Subcutaneous preadipocyte (primary cell): ENCODE measurements at places on chromosomes 12 and 14. TPM values are rescaled to one million over a fixed set of nuclear protein-coding genes. Genes with fewer than 3 reads are reported as not detected.

The KRT78 gene
- total RNA-seq = not detected in 2 replicates

The KLRC1 gene
- not detected in 2 replicates for total RNA-seq

The SYCP3 gene
- 0.39 TPM in 1 of 2 replicates, not detected in the other for total RNA-seq

The DHRS7 gene
- total RNA-seq = 42.4 and 61.7 TPM in 2 replicates

The CIPC gene
- 11.0 and 14.1 TPM in 2 replicates for total RNA-seq

The BCL7A gene
- 1.8 and 5.7 TPM in 2 replicates for total RNA-seq

The RNASE4 gene
- total RNA-seq = 4.7 and 25.4 TPM in 2 replicates

The KRT82 gene
- not detected in 2 replicates for total RNA-seq

The PROX2 gene
- not detected in 2 replicates for total RNA-seq

The BLTP3B gene
- total RNA-seq = 56.1 and 58.4 TPM in 2 replicates

The NOVA1 gene
- 28.0 and 36.4 TPM in 2 replicates for total RNA-seq

The RNASE7 gene
- not detected in 2 replicates for total RNA-seq

The ZNF641 gene
- 4.8 and 4.9 TPM in 2 replicates for total RNA-seq

The KRT6C gene
- not detected in 2 replicates for total RNA-seq

The TAS2R31 gene
- 4.8 and 6.8 TPM in 2 replicates for total RNA-seq

The ACSM4 gene
- not detected in 2 replicates for total RNA-seq

The TMEM132D gene
- under 0.01 TPM in 1 of 2 replicates, not detected in the other for total RNA-seq

The TRIM9 gene
- 0.59 and 2.6 TPM in 2 replicates for total RNA-seq

The ANO6 gene
- total RNA-seq = 39.3 and 47.1 TPM in 2 replicates

The WNT1 gene
- not detected in 2 replicates for total RNA-seq

The TAS2R42 gene
- total RNA-seq = not detected in 2 replicates

The IGF1 gene
- not detected in 2 replicates for total RNA-seq

The IRAK3 gene
- 25.0 and 25.6 TPM in 2 replicates for total RNA-seq

The LMNTD1 gene
- 1.4 TPM in 1 of 2 replicates, not detected in the other for total RNA-seq

The ETNK1 gene
- total RNA-seq = 29.4 and 53.2 TPM in 2 replicates

The LRIG3 gene
- total RNA-seq = 50.7 and 62.9 TPM in 2 replicates

The TMPRSS12 gene
- total RNA-seq = not detected in 2 replicates

The SYT1 gene
- total RNA-seq = under 0.01 and 1.4 TPM in 2 replicates

The CIROP gene
- total RNA-seq = not detected in 2 replicates

The NPFF gene
- total RNA-seq = not detected in 2 replicates

The GLIPR1L2 gene
- 0.37 and 0.39 TPM in 2 replicates for total RNA-seq

The NGB gene
- not detected in 2 replicates for total RNA-seq

The IFNG-AS1 gene
- not detected in 2 replicates for total RNA-seq

The VRTN gene
- total RNA-seq = not detected in 2 replicates

The CCDC38 gene
- total RNA-seq = not detected in 2 replicates

The OVCH1 gene
- total RNA-seq = 0.37 and 0.98 TPM in 2 replicates

The FKBP4 gene
- 35.6 and 49.3 TPM in 2 replicates for total RNA-seq

The RNASE2 gene
- not detected in 2 replicates for total RNA-seq

The KLRC3 gene
- total RNA-seq = not detected in 2 replicates

The KRT6A gene
- total RNA-seq = 0.78 TPM in 1 of 2 replicates, not detected in the other

The CEBPE gene
- total RNA-seq = not detected in 2 replicates

The RARG gene
- 26.8 and 29.7 TPM in 2 replicates for total RNA-seq

The NRL gene
- 0.78 and 1.1 TPM in 2 replicates for total RNA-seq

The CARMIL3 gene
- total RNA-seq = under 0.01 TPM in 1 of 2 replicates, not detected in the other

The DNAJC22 gene
- 0.20 TPM in 1 of 2 replicates, not detected in the other for total RNA-seq

The KERA gene
- total RNA-seq = not detected in 2 replicates
